ENCODE measurements at places on chromosomes 4 and X. TPM values are rescaled to one million over a fixed set of nuclear protein-coding genes. Genes with fewer than 3 reads are reported as not detected.

DNA sequence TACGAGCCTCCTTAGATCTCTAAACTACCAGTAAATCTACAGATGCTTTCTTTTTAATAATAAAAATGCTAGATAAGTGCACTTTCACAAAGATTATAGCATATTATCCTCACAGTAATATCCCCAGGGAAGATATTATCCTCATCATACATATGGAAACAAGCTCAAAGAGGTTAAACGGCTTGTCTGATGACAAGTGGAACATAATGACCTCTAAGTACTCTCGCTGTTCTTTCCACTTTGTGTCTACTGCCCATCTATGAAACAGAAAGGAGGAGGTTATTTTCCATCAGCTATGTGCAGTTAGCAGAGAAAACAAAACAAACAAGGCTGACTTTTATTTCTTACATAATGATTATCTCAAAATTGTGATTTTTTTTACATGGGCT lies 42.8 kb upstream of the PRDM8 start:
- no peak for DNase-seq

DNA sequence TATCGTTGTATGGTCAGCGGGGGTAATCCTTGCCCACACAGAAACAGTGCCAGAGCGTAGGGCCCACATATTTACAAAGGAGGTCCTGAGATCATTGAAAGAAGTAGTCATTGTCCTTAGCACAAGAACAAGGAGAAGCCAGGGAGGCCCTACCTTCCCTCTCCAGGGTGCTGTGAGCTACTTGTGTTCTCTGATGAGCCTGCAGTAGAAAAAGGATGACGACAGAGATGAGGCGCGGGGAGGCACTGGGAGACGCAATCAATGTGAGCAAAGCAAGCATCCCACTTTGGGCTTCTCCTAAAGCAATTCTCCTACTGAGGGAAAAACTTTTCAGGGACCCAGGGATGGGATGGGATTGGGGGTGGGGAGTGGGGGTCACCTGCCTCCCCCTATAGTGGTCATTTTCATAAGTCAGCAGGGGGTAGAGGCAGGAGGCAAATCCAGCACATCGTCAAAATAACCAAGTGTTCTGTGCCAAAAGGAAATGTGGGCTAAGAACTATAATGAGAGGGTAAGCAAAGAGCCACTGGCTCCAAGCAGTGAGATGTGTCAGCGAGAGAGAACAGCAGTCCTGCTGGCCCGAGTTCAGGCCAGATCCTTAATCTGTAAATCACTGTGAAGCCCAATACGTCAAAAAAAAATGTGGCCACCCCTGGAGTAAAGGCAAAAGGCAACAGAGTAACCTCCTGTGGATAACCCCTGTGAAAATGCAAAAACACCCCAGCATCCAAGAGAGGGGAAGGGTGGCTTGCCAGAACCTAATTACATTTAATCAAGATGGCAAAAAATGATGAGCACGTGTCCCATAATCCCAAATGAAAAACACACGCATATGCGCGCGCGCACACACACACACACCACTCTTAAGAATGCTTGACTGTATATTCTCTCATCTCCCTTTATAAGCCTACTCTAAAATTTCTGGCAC lies 136.6 kb upstream of the HHIP start:
- DNase-seq, result no peak

DNA sequence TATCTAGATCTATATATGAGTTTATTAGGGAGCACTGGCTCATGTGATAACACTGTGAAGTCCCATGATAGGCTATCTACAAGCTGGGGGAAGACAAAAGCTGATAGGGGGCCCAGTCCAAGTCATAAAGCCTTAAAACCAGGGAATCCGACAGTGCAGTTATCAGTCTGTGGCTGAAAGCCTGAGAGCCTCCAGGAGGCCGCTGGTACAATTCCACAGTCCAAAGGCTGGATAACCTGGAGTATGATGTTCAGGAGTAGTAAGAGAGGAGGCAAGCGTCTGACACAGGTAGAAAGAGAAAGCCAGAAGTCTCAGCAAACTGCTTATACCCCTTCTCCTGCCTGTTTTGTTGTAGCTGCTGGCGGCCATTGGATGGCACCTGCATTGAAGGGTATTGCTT lies 177.6 kb upstream of the SPRY1 start:
- no peak for DNase-seq

GRCh38 chrX:130485870-130486269 lies 84.1 kb downstream of the RBMX2 start:
- DNase-seq, result no peak

GRCh38 chr4:143396695-143397094 lies 60.0 kb downstream of the GAB1 start:
- DNase-seq, result no peak

DNA sequence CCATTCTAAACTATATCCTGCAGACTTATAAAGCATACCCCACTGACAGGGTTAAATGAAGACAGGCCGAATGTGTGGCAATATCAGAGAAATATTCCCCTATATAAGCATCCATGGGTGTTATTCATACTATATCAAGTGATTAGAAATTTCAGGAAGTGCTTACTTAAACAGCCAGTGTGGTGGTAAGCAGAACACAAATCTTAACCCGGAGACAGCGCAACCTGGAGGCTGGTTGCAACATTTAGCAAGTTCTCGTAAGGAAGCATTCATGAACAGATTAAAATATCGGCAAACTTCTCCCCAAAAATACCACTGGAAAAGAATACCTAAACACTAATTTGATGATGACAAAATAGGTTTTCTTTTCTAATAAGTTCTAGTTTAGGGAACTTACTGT lies 261.2 kb downstream of the CBLL2 start:
- no peak for DNase-seq

- DNase-seq, result no peak
These were observed 32.1 kb downstream of the ZBTB49 start for GRCh38 chr4:4321951-4322688.

DNA sequence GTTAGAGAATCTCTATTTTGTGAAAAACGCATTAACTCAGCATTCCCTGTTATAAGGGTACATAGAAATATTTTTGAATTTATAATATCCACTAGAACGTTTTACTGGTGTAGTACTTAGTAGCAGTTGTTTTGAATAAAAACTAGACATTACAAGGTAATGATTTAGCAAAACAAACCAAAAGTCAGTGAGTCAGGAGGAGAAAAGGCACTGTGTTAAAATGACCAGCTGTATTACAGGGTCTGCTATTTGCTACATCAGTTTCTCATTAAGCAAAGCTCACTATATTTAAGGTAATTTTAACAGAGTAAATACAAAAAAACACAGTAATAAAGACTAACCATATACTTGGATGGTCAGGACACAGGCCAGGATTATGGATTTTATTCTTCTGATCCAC lies 152.8 kb downstream of the RASL11B start:
- no peak for DNase-seq

DNA sequence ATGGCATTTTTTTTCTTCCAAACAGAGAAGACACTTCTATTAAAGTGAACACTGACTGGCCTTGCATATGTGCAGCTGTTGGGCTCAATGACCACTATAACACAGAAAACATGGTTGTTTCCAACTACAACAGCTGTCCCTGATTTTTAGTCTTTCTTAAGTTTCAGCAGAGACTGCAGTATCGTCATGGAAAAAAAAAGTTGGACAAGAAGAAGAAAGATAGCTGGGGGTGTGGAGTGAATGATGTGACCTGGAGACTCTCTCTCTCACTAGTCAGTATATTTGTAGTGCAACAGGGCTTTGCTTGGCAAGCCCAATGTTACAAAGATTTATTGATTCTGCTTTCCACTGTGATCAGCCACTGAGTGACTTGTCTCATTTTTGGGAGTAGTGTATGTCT lies 29.5 kb upstream of the C4orf54 start:
- no peak for DNase-seq

DNA sequence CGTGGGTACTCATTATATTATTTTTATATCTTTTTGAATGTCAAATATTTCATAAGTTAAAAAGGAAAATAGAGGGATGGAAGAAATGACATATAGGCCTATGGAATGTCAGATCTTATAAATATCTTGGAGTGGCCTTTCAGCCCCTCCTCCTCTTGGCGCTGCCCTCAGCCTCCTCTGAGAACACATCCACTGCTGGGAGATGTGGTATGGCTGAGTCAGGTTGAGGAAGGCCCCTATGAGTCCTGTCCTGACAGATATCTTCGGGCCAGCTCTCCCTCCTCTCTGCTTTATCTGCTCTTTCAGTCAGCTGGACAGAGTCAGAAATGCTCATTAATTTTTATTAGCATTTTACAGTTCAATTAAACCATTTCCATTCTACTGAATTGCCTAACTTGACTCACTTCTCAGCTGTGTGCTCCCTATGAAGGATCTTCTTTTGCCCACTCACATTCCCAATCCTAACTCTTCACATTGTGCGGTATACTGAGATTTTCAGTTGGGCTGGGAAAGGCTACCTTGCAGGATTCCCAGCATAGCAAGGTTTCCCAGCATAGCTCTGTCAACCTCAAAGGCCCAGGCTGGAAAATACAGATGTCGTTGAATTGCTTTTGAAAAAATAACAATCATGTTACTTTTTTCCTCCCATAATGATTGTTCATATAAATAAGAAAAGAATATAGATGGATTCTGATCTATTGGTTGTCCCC lies 128.0 kb downstream of the ARHGEF9 start:
- DNase-seq, result no peak

GRCh38 chr4:26235500-26235899 lies 85.3 kb upstream of the RBPJ start:
- no peak for DNase-seq

- DNase-seq, result no peak
These were observed 61.7 kb upstream of the RELL1 start for GRCh38 chr4:37747772-37748330.

- DNase-seq, result no peak
These were observed 2.8 kb downstream of the MXD4 start for GRCh38 chr4:2259036-2259540.

DNA sequence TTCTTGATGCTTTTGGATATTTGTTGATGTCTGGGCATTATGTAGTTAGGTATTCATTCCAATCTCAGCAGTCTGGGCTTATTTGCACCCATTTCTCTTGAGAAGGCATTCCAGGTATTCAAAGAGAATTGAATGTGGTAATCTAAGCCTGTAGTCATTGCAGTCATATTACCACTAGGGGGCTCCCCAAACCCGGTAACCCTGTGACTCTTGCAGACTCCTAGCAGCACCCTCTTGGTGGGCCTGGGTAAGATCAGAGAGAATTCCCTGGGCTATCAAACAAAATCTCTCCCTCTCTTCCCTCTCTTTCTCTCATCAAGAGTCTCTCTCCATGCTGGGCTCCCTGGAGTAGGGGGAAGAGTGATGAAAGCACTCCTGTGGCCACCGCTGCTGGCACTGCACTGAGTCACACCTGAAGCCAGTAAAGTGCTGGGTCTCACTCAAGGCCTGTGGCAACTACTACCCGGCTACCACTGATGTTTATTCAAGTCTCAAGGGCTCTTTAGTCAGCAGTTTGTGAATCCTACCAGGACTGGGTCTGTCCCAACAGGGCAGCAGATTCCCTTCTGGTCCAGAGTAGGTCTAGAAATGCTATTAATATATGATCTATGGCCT lies 187.7 kb upstream of the NUDT10 start:
- peak; percentile 8 for DNase-seq

The GAGE12J gene
- not detected for total RNA-seq

The AFF1 gene
- 6.8 TPM for total RNA-seq

The KLHL34 gene
- not detected for total RNA-seq

The RAB9A gene
- 100 TPM for total RNA-seq

The CDK16 gene
- 104 TPM for total RNA-seq

The COL4A6 gene
- total RNA-seq, result not detected

All from Caki2 (cell line).